Activated CD4-positive, alpha-beta T cell treated with anti-CD3 and anti-CD28 coated beads, Interleukin-2, amount 10 ng/mL, durations not matched to agents 7 days and 5 days (primary cell): ENCODE measurements at places on chromosomes 4 and X. TPM values are rescaled to one million over a fixed set of nuclear protein-coding genes. Genes with fewer than 3 reads are reported as not detected.

SUPT20HL1 gene
- not detected for total RNA-seq

MAGEA9 gene
- not detected for total RNA-seq

TCEAL7 gene
- not detected for total RNA-seq

DNA sequence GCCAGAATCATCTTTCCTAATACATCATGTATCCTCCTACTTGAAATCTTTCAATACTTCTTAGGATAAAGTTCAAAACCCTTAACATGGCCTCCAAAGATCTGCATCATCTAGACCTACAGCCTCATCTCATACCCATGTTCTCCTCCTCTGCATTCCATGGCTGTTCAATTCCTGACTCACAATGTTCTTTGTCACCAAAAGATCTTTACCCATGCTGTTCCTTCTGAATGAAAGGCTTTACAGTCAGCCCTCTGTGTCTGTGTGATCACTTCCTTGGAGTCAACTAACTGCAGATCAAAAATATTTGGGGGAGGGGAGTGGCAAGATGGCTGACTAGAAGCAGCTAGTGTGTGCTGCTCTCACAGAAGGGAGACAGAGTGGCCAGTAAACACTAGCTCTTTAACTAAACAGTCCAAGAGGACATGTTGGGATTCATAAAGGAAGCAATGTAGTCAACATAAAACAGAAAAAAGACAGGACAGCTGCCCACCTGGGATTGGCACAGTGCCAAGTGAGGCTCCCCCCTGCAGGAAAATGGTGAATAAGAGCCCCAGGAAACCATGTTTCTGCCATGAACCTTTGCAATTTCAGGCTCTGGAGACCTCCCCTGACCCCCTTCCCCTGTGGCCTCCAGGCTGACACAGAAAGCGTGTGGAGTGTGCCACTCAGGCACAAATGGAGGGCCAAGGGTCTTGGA is 31.9 kb downstream of the CBR4 start:
- DNase-seq, result no peak
- no peak overlapping the region for H3K27ac ChIP-seq
- no peaks in the 10 kb centered on the region for H3K27me3 ChIP-seq
- H3K36me3 ChIP-seq, result peaks cover 34% of the 10 kb centered on the region

GRCh38 chrX:68488657-68489056 is 10.2 kb upstream of the YIPF6 start:
- DNase-seq, result no peak
- H3K4me3 ChIP-seq, result no peak overlapping the region
- peaks cover 2% of the 10 kb centered on the region for H3K4me1 ChIP-seq
- peaks cover under 1% of the 10 kb centered on the region for H3K27me3 ChIP-seq

DNA sequence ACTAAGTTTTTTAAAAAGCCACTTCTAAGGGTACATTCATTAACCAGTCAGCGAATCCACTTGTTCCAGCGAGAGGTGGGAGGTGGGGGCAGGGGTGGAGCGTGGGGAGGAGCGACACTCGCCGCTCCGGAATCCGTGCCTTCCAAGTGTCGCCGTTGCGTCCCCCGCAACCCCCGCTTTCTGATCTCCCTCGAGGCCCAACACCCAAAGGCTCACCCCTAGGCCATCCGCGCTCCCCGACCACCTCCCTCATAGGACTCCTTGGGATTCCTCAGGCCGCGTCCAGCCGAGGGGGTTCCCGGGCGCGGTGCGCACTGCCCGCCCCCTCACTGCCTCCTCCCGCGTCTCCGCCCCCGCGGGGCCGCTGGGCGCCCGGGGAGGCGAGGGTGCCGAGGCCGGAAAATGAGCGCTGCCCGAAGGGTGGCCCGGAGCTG is 108.1 kb upstream of the STOX2 start:
- peaks cover 13% of the 10 kb centered on the region for H3K4me1 ChIP-seq
- H3K36me3 ChIP-seq, result no peaks in the 10 kb centered on the region
- peaks cover 74% of the 10 kb centered on the region for H3K27me3 ChIP-seq
- DNase-seq, result no peak
- H3K27ac ChIP-seq, result no peak overlapping the region

GPR34 gene
- total RNA-seq, result 0.17 TPM

- H3K4me1 ChIP-seq, result peaks cover 2% of the 10 kb centered on the region
- H3K4me3 ChIP-seq, result no peak overlapping the region
- peak overlapping the region; percentile 19 for H3K27ac ChIP-seq
Measured at GRCh38 chr4:1975880-1976279, 32.9 kb downstream of the NELFA start.

DNA sequence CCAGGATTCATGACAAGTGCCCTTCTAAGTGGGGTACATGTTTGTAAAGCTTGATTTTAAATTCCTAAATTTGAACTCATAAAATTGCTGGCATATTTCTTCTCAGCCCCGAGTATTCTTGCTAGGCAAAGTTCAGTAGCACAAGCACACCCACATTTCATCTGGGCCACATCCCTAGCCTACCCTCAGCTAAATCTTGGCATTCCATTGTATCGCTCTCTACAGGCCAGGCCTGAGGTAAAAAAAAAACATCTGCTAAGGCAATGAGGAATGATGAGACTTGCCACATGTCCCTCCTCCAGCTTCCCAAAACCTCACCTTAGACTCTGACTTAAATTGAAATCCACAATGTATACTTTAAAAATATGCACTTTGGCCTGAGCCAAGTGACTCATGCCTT is 51.4 kb upstream of the VCX3B start:
- no peaks in the 10 kb centered on the region for H3K4me1 ChIP-seq
- no peaks in the 10 kb centered on the region for H3K27me3 ChIP-seq
- no peak overlapping the region for H3K27ac ChIP-seq

DNA sequence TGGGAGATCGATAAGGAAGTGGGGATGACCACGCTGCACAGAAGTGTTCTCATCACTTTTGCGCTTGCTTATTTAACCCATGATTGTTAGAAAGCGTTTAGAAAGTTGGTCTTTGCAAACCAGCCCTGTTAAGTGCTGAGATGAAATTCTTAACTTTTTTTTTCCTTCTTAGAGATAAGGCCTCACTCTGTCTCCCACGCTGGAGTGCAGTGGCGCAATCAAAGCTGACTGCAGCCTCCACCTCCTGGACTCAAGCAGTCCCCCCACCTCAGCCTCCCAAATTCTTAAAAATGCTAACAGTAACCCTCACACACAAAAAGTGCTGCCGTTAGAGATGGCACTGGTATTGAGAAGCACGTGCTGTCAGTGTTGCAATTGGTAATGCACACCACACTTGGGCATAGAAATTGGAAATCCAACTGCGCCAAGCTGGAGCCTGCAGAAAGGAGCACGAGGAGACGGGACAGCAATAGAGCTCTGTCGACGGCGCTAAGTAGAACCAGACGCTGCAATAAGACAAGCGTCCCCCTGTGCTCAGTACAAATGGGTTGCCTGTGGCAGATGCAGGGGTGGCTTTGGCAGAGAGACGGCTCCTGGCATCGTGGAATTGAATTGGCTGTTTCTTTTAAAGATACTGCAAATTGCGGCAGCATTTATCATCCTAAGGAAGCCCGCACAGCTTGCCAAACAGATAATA is 113.4 kb downstream of the TBL1X start:
- H3K36me3 ChIP-seq, result peaks cover 2% of the 10 kb centered on the region
- H3K27me3 ChIP-seq, result no peaks in the 10 kb centered on the region
- H3K4me3 ChIP-seq, result no peak overlapping the region
- DNase-seq, result no peak
